ENCODE measurements at places on chromosomes 12 and 14. TPM values are rescaled to one million over a fixed set of nuclear protein-coding genes. Genes with fewer than 3 reads are reported as not detected.

CFAP54 gene
- total RNA-seq = 4.7 TPM

SLC35F4 gene
- total RNA-seq = 1.2 TPM

IFI27 gene
- 11.6 TPM for total RNA-seq

ACACB gene
- total RNA-seq = 3.7 TPM

CCDC177 gene
- 4.2 TPM for total RNA-seq

CD4 gene
- 2.2 TPM for total RNA-seq

GARIN6 gene
- not detected for total RNA-seq

DMAC2L gene
- 7.6 TPM for total RNA-seq

MYL2 gene
- not detected for total RNA-seq

STAC3 gene
- total RNA-seq = 0.25 TPM

SLC11A2 gene
- total RNA-seq = 70.1 TPM

GPX2 gene
- not detected for total RNA-seq

MAP3K12 gene
- total RNA-seq = 26.8 TPM

LRRC43 gene
- 0.98 TPM for total RNA-seq

LRIG3 gene
- 12.3 TPM for total RNA-seq

GEMIN2 gene
- total RNA-seq = 48.2 TPM

KLRB1 gene
- total RNA-seq = not detected

INTS13 gene
- 19.4 TPM for total RNA-seq

Measured in temporal lobe (tissue), 4 donors.